PC-3 (cell line): ENCODE measurements at places on chromosomes 6 and 20. TPM values are rescaled to one million over a fixed set of nuclear protein-coding genes. Genes with fewer than 3 reads are reported as not detected.

- no peak for DNase-seq
These were observed 21.1 kb downstream of the RAET1L start for GRCh38 chr6:150004101-150004782.

FAM209B gene
- total RNA-seq, result 0.58 TPM in 1 of 2 replicates, not detected in the other

C20orf141 gene
- total RNA-seq, result not detected in 2 replicates

DNA sequence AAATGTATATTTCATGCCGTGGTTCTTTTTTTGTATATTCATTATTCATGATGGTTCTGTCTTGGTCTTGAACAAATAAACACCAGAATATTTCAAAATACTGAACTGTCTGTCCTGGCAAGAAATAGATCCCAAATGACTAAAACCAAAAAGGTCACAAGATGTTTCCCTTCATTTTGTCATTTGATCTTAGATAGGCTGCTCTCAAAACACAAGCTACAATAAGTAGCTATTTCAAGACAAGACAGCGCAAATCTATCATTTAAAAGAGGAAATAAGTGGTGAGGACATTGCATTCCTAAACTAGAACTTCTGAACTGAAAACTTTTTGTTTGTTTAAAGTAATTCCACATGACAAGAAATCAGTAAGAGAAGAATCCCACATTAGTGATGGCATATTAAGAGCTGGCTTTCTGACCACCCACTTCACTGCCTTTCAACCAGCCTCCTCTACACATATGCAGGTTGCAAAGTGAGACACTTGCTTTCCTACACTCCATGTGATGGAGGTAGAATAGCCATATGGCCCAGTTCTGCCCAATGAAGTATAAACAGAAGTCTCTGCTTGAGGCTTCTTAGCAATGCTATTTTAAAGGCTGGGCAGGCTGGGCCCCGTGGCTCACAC lies 54.4 kb upstream of the CCDC28A start:
- no peak for DNase-seq

TGM3 gene
- not detected in 2 replicates for total RNA-seq

GRCh38 chr20:43728686-43729255 lies 2.0 kb upstream of the GTSF1L start:
- no peak for DNase-seq

DNA sequence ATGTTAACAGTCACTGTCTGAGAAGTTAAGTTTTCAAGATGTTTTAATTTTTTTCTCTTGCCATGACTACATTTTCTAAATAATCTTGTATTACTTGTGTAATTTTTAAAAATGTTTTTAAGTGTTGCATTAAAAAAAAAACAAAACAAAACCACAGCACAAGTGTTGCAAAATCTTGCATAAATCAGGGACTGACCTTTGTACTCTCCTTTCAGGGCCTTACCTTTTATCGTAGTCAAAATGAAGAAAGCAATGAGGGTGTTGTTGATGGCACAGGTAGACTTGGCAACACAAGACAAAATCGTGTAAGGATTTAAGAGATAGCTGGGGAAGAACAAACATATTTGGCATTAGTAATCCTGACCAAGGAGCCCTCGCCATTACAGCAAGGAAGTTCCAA lies 42.5 kb downstream of the PIGU start:
- DNase-seq, result no peak

GRCh38 chr6:10658910-10659698 lies 35.3 kb downstream of the C6orf52 start:
- no peak for DNase-seq

DNA sequence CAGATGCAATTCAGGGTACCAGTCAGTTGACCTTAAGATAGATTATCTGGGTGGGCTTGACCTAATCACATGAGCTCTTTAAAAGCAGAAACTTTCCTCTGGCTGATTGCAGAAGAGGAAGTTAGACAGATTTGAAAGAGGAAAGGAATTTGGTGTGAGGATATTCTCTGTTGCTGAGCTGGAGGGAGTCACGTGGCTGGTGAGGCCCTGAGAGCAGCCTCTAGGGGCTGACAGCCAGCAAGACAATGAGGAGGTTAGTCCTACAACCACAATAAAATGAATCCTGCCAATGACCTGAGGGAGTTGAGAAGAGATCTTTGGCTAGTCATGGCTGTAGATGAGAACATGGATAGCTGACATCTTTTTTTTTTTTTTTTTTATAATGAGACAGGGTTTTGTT lies 87.0 kb upstream of the B3GAT2 start:
- DNase-seq, result no peak

JPH2 gene
- 15.5 and 15.8 TPM in 2 replicates for total RNA-seq

GRCh38 chr6:111068109-111068865 lies 19.0 kb upstream of the SLC16A10 start:
- peak; percentile 13 for DNase-seq

DNA sequence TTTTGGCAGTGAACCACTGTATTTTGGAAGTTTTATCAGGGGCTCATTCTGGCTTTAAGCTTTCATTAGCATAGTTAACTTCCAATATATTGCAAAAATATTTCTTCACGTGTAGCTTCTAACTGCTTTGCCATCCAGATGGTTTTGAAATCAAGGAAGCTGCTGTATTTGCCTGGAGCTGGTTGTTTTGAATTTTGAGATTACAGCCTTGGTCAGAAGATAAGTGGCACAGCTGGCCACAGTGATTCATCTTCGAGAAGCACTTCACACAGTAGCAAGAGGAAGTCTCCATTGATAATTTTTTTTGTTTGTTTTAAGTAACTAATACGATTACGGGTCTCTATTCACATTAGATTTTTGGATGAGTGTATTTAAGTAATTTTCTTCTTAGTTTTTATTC lies 3.8 kb downstream of the APCDD1L start:
- no peak for DNase-seq
